ENCODE measurements at places on chromosomes 2 and 18.

- DNase-seq: no peak
Measured at GRCh38 chr2:61045999-61046398, 19.7 kb upstream of the SANBR start.

GRCh38 chr2:60840880-60841279 is 40.5 kb upstream of the REL start:
- no peak for DNase-seq

DNA sequence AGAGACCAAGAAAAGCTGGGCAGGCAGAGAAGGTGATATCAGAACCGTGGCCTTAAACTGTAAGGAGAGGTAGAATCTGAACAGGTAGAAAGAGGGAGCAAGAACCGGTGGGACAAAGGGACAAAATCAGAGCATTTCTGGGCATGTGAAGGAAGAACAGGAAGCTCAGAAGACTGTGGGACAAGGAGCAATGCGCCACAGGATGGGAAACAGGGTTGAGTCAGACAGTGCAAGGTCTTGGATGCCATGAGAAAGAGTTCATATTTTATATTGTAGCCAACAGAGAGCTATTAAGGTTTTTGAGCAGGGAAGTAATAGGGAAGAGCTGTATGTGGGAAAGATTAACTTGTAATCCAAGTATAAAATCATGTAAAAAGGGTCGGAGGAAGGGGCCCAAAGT is 106.4 kb upstream of the UGP2 start:
- no peak for DNase-seq

GRCh38 chr2:8543060-8543382 is 138.8 kb upstream of the ID2 start:
- no peak for DNase-seq

GRCh38 chr2:27428978-27429541 is 629 bp downstream of the NRBP1 start:
- DNase-seq: peak; percentile 54

- peak; percentile 16 for DNase-seq
Measured at GRCh38 chr18:63994783-63995399, 25.0 kb downstream of the SERPINB8 start.

- DNase-seq: no peak
Measured at GRCh38 chr2:20595439-20596192, 55.3 kb downstream of the HS1BP3 start.

DNA sequence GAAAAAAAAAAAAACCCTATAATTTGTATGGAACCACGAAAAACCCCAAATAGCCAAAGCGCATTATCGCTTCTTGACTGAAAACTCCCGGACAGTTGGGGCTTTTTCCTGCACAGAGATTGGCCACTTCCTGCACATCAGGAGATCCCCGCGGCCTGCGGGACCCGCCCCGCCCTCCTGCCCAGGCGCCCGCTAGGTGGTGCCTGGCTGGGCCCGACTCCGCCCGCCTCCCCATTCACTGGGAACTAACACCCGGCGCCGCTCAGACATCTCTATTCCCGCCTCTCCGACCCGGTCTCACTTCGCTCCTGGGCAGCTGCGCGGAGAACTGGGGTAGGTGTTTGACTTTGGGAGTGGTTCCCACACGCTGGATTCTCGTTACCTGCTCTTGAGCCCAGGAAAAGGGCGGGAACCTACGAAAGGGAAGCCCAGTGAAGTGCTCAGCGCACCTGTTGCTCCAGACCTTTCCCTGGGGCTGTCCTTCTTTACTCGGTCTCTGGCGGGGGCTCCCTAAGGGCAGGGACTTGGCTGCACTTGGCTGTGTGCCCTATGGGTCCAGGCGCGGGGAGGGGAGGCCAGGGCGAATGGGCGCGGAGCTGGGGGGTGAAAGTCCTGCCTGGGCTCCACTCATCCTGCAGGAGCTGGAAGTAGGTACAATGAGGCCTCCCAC is at the start of gene HMSD:
Gene HMSD (plus strand): TSS at position 234 of the 670 bp plus-strand sequence. CDS start 4,155 bp downstream, outside the sequence.
- DNase-seq: peak; percentile 11

DNA sequence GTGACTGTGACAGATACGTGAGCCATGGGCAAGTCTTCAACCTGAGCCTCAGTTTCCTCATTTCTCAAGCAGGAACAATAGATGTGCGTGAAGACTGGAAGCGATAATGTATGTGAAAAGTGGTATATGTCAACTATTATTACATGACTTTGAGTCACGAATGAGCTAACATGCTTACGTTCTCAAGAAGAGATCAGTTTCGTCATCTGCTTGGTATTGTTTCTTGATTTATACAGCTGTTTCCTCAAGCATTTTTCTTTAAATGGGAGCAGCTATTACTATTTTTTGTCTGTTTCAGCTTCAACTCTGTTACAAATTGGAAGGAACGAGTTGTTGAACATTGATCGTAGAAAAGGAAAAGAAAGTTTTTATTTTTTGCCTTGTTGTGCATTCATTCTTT is 48.5 kb upstream of the THOC1 start:
- DNase-seq: no peak

GRCh38 chr18:8358033-8358765 is 251.0 kb upstream of the RAB12 start:
- no peak for DNase-seq

All from stimulated activated CD8-positive, alpha-beta memory T cell treated with anti-CD3 and anti-CD28 coated beads, Interleukin-4, amount 100 ng/mL, for 4 hours (primary cell).